ENCODE measurements at places on chromosomes 13 and 19.

DNA sequence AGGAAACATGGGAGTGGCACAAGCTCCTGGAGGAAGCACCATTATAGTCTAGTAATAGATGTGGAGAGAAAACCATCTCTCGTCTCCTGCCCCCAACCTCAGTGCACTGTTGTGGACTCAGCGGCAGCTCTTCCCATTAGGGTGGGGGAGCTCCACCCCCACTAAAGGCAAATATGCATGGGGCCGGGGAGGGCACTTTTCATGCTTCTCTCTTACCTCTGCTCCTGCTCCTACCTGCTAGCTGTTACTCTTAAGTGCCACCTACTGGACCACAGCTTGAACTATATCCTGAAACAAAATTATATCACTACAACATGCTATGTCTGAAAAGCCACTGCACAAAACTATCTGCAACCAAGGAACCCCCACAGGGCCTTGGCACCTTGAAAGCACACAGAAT is 112.6 kb upstream of the DACH1 start:
- DNase-seq, result peak; percentile 67

- no peak for DNase-seq
Measured at GRCh38 chr19:29501816-29502580, 23.8 kb upstream of the VSTM2B start.

DNA sequence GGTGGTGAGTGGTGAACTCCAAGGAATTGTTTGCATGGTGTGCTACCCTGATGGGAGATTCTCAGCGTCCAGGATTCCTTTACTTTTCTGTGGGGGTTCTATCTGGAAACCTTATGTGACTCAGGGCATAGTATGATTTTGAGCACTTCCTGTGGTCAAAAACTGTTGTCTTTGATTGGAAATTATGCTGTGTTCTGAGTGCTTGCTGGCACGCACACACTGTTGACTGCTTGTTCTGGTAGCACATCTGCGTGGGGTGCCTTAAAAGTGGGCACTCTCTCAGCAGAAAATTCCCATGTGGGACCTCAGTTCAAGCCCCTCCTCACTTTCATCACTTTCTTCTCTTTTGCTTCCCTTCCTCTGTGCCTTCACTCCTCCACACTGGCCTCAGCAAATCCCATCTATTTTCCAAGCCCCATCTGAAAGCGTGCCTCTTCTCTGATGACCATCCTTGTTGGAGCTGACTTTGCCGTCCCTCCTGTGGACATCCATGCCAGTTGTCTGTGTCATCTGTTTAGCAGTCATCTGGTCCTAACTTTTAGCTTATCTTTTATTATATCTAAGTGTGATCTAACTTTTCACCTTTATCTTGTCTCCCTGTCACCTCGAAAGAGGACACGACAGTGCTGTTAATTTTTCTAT is 56.4 kb upstream of the NPAS1 start:
- no peak for DNase-seq

DNA sequence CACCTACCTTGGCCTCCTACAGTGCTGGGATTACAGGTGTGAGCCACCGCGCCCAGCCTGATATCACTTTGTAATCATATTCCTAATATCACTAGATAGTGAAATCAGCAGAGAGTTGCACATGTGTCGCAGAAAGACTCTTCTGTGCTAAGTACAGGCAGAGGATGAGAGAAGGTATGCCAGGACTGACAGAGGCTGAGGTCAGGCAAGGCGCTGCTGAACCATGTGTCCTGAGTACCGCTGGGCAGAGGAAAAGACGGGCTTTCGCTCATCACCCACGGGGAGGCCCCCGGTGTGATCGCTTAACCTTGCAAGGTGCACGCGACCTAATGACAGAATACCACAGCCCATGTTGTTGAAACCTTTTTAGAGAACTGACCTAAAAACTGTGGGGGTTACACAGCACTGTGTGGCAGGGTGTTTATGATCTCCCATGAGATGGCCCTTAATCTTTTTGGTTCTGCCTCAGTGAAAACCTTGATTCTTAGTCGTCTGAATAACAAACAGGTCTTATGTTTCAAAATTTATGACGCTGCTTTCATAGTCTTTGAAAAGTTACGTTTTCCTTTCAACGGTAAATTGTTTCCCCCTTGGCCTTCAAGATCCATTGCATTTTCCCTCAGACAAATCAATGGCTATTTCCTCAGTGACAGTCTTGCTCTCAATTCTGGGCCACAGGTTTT is 12.2 kb downstream of the GJA3 start:
- no peak for DNase-seq

GRCh38 chr19:42394751-42395150 is 4.7 kb upstream of the CNFN start:
- DNase-seq, result peak; percentile 47

DNA sequence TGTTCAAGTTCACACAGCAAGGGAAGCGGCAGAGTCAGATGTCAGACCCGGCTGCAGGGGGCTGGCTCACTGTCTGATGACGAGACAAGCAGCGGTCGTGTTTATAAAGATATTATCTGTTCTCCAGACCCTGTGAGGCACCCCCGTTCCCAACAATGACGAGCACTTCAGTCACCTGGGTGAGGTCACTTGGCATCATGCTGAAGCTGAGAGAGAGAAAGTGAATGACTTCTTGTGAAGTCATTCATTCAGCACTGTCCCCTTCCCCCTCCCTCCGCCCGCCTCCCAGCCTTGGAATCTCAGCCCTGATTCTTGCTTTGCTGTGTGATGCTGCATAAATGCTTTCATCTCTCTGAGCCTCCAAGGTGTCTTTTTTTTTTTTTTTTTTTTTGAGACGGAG is 4.9 kb upstream of the LYPD3 start:
- peak; percentile 68 for DNase-seq

- no peak for DNase-seq
Measured at GRCh38 chr19:32460476-32460875, 54.9 kb downstream of the DPY19L3 start.

All from mesendoderm (in vitro differentiated cells).